ENCODE measurements at places on chromosomes 16 and 17.
A peak's percentile ranks its signal among the peaks of the same experiment; 100 is the strongest.

GRCh38 chr17:43584666-43585102 is 38.5 kb upstream of the ETV4 start:
- no peak for DNase-seq

DNA sequence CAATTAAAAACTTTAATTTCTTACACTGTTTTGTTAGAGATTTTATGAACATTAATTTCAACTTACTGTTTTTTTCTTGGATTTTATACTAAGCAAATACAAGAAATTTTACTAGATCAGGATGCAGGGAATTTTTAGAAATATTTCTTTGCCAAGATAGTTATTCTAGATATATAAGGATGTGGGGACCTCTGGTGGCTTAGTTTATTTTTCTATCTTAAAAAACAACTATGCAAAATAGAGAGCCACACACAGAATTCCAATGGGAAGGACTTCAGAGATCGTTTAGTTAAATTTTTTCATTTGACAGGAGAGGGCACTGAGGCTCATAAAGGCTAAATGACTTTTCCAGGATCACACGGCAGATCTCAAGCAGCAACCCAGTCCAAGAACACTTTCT is 23.0 kb upstream of the CAPNS2 start:
- peak; percentile 47 for DNase-seq

DNA sequence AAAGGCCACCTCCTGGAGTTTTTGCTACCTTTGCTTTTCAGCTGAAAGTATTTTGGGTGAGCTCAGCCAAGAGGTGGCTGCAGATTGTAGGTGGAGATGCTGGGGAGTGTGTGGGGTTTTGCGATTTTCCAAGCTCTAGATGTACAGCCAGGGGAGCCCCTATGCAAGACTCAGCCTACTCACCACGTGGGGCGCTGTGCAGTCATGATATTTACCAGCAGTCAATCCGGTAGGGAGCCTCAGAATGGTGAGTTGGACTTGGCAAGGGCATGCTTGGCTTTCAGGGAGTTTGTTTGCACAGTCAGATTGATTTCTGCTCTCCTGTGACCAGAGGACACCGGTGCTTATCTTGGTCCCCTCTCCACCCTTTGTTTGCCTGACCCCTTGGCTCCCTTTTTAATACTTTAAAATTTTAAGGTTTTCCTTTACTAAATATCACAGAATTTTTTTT is 175.3 kb downstream of the UTP18 start:
- DNase-seq = peak; percentile 50

- peak; percentile 82 for DNase-seq
Observed at GRCh38 chr16:19142939-19143598, 25.0 kb upstream of the SYT17 start.

DNA sequence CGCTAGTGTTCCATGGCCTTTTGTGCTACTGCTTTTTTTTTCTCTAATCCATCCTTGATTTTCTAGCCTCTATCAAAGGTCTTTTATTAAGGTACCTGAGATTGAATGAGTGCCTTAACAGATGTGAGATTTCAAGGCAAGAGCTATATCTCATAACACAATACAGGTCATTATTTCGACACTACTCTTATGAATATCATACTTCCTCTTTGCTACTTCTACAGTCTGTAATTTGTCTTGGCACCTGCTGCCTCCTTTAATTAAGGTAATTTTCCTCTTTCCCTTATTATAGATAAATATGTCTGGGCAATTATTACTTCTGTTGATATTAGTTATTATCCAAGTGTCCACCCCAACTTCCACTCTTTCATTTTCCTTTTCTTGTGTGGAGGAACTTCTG is 5.3 kb downstream of the KRT28 start:
- DNase-seq = no peak

DNA sequence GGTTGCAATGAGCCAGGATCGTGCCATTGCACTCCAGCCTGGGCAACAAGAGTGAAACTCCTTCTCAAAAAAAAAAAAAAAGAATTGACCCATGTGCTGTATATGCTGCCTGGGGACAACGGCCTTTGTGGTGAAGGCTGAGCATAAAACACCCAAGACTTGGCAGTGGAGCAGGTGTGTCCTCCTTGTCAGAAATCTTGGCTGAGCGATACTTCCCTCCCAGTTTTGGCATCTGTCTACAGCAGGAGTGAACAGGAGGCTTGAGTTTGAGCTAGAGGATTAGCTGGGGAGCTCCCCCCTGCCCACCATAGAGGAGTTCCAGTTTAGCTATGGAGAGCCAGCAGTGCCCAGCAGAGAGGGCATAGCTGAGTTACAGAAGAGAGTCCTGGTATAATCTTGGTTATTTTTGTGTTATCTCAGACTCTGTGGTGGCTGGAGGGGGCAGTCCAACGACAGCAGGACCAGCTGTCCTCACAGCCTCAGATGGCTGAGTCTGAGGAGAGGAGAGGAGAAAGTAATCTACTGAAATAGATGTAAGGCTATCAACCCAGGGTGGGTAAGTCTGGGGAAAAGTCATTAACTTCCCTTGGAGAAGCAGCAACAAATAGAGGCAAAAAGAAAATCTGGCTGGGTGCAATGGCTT is 18.4 kb downstream of the SP2 start:
- no peak for DNase-seq

DNA sequence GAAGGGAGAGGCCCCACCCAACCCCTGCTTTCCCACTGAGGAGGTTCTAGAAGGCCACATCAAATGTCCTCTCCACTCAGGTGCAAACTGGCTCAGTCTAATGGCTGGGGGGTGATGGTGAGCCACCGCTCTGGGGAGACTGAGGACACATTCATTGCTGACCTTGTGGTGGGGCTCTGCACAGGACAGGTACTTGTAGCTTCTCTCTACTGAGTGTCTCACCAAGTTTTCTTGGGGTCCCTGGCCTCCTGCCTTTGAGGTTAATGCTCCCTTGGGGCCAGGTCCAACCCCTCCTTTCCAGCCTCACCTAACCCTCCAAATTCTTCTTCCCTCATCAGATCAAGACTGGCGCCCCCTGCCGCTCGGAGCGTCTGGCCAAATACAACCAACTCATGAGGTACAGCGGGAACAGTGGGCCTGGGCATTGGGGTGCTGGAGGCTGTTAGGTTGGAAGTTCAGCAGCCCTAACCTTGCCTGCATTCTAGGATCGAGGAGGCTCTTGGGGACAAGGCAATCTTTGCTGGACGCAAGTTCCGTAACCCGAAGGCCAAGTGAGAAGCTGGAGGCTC is 5.7 kb downstream of the ENO3 start:
- DNase-seq = no peak

DNA sequence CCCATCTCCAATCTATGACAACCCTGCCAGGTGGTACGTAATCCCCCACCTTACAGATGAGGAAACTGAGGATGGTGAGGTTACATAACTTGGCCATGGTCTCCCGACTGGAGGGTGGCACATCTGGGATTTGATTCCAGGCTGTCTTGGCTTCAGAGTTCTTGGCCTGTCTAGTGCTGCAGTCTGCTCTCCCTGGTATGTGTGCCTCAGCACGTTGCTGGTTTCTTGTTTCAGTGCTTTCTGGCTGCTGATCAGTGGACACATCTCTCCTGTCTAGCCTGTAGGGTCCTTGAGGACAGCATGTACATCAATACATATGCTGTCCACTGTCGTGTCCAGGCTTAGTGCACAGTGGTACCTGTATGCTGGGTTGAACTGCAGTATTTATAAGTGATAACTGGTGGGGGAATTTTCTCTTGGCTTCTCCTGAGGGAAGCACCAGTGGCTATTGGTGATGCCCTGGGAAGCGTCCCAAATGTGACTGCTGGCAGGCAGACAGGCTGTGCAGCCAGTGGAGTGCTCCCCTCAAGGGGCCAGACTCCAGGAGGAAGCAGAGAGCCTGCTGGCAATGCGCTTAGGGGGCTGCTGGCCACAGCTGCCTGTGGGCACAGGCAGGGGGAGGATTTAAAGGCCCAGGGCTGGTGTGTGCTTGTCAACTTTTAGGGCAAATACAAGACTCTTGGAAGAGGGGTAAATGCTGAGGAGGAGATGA is 14.4 kb downstream of the CTRL start:
- DNase-seq = no peak

DNA sequence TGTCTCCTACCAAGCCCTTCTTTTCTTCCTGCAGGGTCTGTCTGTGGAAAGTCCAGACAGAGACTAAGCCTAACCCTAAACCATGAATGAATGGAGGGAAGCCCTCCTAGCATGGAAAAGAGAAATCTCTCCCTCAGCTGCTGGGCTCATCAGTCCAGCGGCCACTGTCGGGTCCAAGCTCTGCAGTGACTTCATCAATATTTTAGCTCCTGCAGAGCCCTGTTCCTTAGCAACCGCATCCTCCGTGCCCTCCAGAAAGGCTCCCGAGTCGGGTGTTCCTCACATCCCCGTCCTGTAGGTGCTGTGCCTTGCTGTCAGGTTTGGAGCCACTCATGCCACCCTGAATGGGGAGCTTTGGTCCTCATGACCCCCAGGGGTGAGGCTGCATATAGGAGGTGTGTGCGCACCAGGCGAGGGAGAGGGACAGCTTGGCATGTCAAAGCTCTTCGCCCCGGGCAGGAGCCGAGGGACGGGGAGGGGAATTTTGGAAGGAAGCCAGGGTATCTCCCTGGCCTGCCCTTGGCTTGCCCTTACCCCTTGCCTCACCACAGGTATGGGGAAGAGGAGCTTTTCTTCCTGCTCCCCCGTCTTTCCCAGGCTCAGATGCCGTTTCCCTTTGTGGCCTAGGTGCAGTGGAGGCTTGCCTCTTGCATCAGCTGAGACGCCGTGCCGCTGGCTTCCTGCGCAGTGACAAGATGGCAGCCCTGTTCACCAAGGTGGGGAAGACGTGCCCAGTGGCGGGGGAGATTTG is 23.9 kb downstream of the SGSM2 start:
- no peak for DNase-seq

DNA sequence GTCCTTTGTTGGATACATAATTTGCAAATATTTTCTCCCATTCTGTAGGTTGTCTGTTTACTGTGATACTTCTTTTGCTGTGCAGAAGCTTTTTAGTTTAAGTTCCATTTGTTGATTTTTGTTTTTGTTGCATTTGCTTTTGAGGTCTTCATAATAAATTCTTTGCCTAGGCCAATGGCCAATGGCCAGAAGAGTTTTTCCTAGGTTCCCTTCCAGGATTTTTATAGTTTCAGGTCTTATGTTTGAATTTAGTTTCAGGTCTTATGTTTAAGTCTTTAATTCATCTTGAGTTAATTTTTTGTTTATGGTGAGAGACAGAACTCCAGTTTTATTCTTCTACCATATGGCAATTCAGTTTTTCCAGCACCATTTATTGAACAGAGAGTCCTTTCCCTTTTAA is 90.1 kb upstream of the GOT2 start:
- no peak for DNase-seq

DNA sequence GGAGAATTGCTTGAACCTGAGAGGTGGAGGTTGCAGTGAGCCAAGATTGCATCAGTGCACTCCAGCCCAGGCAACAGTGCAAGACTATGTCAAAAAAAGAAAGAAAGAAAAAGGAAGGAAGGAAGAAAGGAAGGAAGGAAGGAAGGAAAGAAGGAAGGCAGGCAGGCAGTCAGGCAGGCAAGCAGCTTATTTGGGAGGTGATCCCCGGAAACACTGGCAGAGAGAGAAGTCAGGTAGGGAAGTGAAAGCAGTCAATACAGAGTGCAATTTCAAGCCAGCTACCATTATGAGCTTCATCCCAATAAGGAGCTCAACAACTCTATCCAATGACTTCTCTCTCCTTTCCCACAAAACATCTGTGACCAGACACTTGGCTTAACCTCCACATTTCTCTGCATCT is 83.0 kb upstream of the TBC1D3K start:
- DNase-seq = no peak

GRCh38 chr17:68184141-68184571 is 63.7 kb upstream of the AMZ2 start:
- DNase-seq = no peak

DNA sequence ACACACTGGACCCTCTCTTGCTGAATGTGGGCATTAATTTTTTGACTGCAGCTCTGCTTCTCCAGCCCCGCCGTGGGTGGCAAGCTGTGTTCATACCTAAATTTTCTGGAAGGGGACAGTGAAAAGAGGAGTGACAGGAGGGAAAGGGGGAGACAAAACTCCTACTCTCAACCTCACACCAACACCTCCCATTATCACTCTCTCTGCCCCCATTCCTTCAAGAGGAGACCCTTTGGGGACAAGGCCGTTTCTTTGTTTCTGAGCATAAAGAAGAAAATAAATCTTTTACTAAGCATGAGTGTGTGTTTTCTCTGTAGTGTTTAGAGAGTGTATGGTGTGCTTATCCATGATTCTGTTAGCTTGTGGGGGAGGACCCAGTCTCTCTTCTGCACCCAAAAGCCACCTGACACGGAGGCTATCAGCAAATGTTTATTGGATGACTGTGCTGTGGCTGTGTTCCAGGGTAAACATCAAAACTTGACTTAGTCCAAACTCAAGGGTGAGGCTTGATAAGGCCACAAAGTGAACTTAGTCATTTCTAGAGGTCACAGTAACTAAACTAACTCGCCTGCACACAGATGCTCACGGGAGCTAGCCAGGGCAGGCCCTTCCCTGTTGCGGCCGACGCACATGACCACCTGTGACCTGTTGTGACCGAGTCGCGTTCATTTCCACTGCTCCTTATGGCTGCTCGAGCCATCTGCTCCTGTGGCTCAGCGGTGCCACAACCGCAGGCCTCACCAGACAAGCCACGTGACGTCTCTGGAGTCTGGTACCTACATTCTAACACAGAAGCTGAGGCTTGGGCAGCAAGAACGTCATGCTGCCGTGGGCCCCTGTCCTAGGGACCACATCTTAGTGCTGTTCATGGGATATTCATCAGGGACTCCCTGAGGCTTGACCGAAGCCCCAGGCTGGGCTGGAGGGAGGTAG is 9.8 kb upstream of the MED11 start:
- no peak for DNase-seq

- no peak for DNase-seq
Observed at GRCh38 chr17:83101805-83102480, 22.5 kb downstream of the METRNL start.

GRCh38 chr17:66692421-66692690 is 142.6 kb upstream of the CACNG5 start:
- no peak for DNase-seq

DNA sequence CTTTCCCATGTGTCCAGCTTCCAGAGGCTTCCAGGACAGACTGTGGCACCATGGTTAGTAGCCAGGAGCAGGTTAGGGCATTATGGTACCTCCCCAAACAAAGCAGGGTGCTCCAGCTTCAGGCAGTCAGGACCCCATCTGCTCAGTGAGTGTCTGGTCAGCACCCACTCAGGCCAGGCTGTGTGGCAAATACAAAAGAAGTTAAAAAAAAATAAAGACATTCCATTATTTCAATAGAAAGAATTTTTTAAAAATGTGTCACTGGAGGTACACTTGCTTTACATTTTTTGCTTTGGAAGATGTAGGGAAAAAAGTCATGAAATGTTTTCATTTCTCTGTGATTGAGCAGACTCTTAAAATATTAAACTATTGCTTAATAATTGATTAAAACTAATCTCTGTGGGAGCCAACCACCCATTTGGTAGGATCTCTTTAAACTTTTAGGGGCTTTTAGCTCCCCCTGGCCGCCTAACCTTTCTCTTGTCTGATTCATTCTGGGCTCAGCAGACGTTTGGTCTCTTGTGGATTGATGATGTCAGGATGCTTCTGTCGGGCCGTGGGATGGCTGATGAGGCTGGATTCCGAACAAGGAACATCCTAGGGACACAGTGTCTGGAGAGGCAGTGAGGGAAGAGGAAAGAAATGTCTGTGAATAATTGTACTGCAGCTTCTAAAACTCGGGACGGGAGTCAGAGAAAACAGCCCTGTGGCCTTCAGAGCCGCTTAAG is 28.4 kb upstream of the NPTX1 start:
- DNase-seq = no peak
